ENCODE measurements at places on chromosomes 2 and 18.

GRCh38 chr2:208040199-208041171, 15.2 kb upstream of the PLEKHM3 start:
- DNase-seq, result no peak

DNA sequence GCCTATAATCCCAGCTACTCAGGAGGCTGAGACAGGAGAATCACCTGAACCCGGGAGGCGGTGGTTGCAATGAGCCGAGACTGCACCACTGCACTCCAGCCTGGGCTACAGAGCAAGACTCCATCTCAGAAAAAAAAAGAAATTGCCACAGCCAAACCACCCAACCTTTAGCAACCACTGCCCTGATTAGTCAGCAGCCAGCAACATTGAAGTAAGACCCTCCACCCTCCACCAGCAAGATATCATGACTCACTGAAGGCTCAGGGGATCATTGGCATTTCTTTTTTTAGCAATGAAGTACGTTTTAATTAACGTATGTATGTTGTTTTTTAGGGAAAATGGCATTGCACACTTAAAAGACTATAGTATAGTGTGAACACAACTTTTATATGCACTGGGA, 349.1 kb upstream of the ACVR2A start:
- DNase-seq, result no peak

- DNase-seq, result no peak
Measured at GRCh38 chr18:66599190-66599589, 4.7 kb downstream of the CDH19 start.

DNA sequence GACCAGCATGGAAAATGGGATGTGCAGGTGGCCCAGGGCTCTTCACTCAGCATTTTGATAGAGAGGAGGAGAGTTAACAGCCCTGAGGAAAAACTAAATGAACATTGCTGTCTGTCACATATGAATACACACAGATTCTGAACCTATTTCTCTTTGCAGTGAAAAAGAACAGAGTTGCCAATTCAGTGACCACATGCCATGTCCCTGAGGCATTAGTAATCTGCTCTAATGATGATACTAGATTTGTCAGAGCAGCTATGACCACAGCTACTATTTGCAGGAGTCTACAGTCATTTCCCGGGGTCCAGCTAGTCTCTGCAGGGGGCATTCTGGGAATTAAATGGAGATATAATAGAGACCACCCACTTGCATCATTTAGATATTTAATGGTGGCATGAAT, 267.6 kb downstream of the TMX3 start:
- no peak for DNase-seq

Measured in GF-D8 (cell line).